ENCODE measurements at places on chromosomes 6 and 20.

DNA sequence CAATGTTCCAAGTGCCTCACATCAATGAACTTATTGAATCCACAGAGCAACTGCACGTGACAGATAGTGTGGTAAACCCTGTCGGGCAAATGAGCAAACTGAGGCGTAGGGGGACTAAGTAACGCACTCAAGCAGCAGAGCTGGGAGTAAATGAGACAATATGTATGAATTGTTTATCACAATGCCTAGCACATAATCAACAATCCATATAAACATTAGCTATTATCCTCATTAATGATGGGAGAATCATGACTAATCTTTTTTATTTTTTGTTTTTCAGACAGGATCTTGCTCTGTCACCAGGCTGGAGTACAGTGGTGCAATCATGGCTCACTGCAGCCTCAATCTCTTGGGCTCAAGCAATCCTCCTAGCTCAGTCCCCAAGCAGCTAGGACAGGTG lies 43.9 kb upstream of the B4GALT5 start:
- DNase-seq = no peak

GRCh38 chr6:126293891-126294524 lies 45.9 kb upstream of the CENPW start:
- DNase-seq = no peak

GRCh38 chr6:167574431-167575151 lies 249.7 kb downstream of the TTLL2 start:
- peak; percentile 41 for DNase-seq

- no peak for DNase-seq
Observed at GRCh38 chr6:105810922-105811482, 275.1 kb upstream of the PRDM1 start.

GRCh38 chr6:147347882-147348575 lies 143.8 kb downstream of the STXBP5 start:
- no peak for DNase-seq

- DNase-seq = no peak
Observed at GRCh38 chr6:85273870-85274269, 176.0 kb upstream of the NT5E start.

GRCh38 chr6:15995493-15995892 lies 133.4 kb upstream of the MYLIP start:
- DNase-seq = no peak

DNA sequence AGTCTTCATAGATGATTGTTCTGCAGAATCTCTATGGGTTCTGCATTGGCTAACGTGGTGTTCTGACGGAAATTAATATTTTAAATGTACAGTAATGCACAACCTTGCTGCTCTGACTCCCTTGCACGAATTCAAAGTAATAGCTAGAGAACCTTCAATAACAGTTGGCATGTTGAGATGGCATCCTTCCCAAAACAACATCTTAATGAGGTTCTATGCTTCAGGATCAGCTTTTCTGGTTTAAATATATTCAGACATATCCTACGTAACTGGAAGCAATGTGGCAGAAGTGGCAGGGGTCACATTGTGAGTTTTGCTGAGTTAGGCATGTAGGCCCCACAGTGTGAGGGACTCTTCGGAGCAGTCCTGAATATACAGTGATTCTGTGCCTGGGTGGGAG lies 25.7 kb downstream of the DSE start:
- no peak for DNase-seq

DNA sequence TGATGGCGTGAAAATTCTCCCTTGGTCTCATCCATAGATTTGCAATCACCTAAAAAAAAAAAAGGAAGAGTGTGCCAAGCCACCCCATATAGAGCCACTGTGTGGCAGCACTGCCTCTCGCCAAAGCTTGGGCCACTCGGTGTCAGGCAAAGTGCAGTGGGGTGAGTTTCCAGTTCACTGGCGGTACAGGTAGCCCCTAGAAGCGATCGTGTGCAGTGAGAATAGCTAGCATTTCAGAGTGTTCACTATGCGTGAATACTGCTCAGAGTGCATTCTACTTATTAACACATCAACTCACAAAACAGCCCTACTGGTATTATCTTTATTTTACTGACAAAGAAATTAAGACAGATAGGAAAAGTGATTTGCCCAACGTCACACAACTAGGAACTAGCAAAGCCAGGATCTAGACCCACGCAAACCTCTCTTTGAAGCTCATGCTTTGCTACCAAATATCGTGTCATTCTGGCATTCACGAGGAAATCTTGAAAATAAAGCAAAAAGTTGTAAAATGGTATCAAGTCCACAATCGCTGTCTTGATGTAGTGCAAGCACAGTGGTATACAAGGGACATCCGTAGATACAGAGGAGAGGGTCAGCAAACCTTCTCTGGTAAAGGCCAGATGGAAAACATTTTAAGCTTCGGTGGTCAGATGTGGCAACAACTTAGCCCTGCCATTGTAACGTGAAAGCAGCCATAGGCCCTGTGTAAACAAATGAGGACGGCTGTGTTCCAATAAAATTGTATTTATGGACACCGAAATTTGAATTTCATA lies 10.4 kb upstream of the GCNT2 start:
- DNase-seq = peak; percentile 88

DNA sequence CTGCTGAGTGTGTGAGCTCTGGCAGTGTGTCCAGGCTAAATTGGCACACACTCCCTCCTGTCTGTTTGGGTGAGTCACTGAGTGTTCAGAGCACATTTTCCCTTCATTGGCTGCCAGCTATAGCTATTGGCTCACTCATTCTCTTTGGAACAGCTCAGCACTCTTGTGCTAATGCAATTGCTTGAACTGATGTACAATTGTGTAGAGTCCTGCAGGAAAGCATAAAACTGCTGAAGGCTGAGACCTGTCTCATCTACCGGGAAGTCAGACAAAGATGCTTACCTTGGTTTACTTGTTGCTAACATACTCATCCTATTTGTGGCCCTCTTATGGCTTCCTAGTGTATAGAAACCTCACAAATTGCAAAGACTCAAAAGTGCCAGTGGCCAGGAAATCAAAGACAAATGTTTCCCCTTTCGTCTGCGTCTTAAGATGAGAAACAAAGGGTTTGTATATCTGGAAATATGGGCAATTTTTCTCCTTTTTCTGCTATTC lies 351.0 kb downstream of the BCKDHB start:
- no peak for DNase-seq

DNA sequence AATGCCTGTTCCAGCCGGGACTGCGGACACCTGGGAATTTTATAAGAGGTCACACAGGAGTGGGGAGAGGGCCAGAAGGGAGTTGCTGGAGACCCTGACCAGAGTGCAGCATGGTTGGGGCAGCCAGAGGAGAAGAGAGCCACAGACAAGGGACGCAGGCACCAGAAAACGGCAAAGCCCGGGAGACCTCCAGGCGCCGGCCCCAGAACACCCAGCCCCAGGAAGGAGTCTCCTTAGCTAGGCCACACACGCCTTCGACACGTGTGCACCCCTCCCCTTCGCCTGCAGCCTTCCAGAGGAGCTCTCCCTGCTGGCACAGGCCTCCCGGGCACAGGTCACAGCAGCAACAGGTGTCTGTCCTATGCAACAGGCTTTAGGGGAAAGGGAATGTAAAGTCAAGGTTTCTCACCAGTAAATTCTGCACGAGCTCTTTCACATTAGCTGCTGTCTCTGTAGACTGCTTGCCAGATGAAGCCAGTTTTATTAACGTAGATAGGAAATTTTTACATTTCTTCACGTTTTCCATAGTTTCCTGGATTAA lies 57.0 kb downstream of the TAF4 start:
- DNase-seq = no peak

DNA sequence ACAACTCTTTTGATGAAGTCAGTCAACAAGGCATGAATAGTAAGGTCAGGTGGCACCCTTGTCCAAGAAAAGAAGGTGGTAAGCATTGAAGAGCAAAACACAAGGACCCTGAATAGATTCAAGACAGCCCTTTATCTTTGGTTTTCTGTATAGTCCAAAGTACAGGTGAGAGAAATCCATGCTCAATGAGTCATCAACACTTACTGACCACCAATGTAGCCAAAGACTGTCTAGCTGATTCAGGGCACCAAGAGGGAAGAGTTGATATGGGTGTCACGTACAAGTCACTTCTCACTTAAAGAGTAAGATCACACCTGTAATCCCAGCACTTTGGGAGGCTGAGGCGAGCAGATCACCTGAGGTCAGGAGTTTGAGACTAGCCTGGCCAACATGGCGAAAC lies 528.3 kb downstream of the CD83 start:
- DNase-seq = no peak

DNA sequence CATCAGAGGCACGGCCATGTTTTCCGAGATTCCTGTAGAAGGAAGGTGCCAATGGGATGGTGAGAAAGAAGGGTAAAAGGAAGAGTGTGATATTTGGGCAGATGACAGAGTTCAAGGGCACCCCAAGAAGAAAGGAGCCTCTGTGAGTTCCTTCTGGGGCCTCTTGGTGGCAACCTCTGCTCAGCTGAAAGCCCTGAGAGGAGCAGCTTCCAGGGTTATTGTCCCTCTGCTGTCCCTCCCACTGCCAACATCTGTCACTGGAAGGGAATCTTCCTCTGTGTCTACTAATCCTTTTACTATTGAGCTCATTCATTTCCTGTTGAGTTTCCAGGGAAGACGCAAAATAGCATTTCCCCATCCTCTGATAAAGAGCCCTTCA lies 40.0 kb upstream of the KCNK16 start:
- DNase-seq = peak; percentile 71

GRCh38 chr20:41232973-41233926 lies 84.3 kb downstream of the ZHX3 start:
- DNase-seq = no peak

DNA sequence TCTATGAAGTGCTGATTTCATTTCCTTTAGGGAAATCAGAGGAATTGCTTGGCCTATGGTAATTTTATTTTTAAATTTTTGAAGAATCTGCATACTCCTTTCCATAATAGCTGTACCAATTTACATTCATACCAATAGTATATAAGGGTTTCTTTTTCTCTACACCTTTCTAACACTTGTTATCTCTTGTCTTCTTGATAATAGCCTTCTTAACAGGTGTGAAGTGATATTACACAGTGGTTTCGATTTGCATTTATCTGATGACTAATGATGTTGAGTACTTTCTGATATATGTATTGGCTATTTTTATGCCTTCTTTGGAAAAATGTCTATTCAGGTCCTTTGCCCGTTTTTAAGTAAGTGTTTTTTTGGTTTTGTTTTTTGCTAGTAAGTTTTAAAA lies 40.8 kb downstream of the SMAP1 start:
- no peak for DNase-seq
